Activated T-cell treated with anti-CD3 and anti-CD28 coated beads, Interleukin-2, amount 50 U/mL, for 24 hours (primary cell): ENCODE measurements at places on chromosomes 3 and 15.

DNA sequence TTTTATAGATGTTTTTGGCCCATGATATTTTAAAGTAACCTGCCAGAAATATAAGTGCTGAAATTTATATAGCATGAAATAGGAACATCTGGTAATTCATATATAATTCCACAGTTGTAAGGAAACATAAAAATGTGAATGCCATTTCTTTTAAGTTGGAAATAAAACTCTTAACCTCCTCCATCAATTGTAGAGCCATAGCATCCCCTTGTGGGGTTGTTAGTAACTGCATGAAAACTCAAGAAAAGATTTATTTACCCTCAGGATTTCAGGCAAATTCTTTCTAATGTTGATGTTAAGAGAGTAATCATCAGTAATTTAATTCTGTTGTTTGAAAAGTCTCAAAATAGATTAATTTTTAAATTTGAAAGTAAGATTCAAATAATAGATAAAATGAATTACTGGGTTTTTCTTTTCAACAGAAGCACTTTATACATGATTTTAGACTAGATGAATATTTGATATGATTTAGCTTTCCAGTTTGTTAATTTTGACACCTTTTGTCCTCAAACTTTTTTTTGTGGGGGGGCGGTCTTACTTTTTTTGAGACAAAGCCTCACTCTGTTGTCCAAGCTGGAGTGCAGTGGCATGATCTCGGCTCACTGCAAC lies 74.7 kb downstream of the RASA2 start:
- DNase-seq: no peak

DNA sequence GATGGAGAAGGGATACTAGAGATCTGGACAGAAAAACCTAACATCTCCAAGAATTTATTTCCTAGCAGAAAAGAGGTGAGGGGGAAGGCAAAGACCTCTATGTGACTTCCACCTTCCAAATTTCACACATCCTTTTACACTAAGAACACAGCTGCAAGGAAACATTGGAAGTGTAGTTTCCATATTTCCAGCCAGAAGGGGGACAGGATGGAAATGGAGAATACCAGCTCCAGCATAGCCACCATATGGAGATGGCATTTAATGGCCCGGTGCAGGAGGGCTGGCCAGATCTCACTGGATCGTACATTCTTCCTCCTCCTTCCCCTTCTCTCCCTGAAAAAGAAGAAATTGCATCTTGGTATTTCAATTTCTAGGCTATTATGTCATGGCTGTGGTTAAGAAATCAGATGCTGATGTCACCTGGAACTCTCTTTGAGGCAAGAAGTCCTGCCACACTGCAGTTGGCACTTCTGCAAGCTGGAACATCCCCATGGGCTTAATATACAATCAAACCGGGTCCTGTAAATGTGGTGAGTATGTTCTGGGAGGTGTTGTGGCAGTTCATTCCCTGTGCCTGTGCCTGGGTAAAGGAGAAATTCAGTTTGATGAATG lies 36.9 kb upstream of the TF start:
- DNase-seq: no peak

GRCh38 chr3:39317571-39318169 lies 11.8 kb upstream of the CCR8 start:
- DNase-seq: no peak

DNA sequence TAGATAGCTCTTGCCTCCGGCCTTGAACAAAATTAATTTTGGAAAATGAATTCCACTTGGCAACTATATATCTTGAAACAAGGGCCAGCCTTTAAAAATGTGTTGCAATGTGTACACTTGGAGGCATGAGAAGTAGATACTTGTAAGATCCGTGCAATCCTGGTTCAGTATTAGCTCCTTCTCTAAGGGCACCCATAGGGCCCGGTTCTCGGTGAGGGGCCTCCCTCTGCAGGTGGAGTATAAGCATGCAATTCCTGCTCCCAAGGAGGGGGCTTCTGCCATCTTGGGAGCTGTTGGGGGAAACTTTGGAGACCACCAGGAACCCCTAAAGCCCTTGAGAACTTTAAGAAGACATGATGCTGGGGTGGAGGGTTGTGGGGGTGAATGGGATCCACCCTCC lies 388.7 kb upstream of the RGMA start:
- no peak for DNase-seq

DNA sequence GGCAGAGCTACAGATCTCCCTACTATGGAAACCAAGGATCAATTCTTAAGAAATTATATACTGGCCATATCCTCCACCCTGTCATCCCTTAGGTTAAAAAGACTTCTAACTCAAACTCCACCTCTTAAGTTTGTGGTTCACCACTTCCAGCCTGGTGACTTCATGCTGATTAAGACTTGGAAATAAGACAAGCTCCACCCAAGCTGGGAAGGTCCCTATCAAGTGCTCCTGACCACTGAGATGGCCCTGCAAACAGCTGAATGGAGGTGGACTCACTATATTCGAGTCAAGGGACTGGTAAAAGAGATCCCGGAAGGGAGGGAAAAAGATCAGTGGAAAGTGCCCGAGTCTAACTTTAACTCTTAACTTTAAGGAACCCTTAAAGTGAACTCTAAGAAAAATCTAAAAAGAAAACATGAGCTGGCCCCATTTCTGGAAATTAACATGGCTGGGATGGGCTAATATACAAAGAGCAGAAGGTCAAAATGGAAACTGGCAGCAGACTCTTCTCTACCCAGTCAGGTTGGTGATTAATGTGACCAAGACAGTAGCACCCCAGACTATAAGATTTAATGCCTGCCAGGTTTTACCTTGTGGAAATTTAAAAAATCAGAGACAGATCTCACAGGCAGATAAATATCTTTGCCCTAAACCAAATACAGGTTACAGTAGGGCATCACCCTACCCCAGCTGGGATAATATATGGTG lies 43.9 kb downstream of the PPCDC start:
- no peak for DNase-seq

- DNase-seq: no peak
Observed at GRCh38 chr15:78075490-78076230, 1.9 kb downstream of the TBC1D2B start.

DNA sequence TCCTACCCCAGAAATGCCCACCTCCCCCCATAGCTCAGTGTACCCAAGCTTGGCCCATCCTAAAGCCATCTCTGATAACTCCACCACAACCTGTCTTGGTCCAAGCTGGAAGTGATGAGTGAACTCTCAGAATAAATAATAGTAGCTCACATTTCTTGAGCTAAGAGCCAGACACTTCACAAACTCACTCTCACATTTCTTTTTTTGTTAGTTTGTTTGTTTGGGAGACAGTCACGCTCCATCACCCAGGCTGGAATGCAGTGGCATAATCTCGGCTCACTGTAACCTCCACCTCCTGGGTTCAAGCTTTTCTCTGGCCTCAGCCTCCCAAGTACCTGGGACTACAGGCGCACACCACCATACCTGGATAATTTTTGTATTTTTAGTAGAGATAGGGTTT lies 46.2 kb downstream of the LIPC start:
- no peak for DNase-seq

DNA sequence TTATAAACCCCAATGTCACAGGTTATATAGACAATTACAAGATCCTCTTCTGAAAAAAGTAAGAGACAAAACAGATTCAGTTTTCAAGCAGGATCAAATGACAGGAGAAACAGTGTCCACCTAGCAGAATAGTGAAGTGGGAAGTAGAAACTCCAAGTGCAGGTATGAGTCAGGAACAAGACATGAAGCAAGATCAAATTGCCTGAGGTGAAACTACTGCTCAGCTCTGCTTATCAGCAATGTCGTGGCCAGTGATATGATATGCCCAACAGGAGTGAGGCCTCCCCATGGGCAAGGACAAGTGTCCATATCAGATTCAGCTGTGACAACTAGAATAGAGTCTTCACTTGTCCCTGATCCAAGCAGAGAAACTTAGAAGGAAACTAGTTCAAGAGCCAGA lies 100.0 kb downstream of the ZMAT3 start:
- DNase-seq: no peak

DNA sequence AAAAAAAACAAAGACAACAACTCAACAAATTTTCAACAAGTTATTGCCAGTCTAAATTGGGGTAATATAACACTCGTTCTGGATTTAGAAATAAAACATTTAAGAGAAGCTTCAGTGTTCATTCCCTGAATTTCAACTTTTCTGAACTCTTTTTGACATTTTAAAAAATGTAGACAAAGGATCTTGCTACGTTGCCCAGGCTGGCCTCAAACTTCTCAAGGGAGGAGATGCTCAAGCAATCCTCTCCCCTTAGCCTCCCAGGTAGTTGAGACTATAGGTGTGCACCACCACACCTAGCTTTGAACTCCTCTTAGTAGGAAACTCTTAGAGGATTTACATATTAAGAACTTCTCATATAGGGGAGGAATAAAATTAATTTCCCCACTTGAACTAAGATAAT lies 91.9 kb downstream of the AKAP13 start:
- DNase-seq: no peak

- no peak for DNase-seq
Observed at GRCh38 chr3:132730891-132731580, 8.8 kb upstream of the NPHP3 start.

GRCh38 chr3:42736081-42736480 lies 33.5 kb upstream of the HHATL start:
- no peak for DNase-seq

DNA sequence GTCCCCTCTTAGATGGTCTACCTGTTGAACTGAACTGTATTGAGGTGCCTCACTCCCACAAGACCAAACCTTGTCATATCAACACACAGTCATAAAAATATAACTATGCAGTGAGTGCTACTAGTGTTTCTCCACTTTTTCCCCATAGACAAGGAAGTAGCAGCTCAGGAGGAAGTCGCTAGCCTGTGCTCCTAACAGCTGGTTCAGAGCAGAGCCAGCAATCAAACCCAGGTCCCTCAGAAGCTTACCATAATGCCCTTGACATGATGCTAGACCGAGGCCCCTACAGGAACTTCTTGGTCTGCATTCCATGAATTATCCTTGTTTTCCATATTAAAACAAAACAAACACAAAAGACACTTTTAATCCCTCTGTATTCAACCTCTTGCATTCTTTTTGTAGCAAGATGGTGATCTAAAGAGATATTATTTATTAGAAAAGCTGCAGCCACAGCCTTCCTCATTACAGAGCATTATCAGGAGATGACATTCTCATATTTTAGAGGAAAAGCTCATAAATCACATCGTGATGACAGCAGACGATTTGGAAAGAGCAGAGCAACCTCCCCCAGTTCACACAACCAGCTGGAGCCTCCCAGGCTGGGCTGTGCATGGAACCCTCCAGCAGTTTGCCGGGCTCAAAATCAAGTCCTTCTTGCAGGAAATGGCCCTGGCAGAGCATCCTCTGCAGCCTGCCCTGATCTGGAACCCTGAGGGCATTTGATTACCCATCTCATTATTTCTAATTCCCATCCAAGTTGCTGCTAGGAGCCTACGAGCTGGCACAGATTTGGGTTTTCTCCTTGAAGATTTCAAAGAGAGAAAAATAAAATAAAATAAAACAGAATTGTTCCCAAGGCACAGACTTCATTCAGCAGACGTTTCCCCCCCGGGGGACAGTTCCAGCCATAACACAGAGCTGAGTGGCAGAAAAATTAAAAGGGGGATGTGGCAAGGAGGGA lies 118.8 kb downstream of the SRGAP3 start:
- DNase-seq: no peak

GRCh38 chr3:196749125-196749524 lies 9.5 kb downstream of the PAK2 start:
- DNase-seq: no peak

DNA sequence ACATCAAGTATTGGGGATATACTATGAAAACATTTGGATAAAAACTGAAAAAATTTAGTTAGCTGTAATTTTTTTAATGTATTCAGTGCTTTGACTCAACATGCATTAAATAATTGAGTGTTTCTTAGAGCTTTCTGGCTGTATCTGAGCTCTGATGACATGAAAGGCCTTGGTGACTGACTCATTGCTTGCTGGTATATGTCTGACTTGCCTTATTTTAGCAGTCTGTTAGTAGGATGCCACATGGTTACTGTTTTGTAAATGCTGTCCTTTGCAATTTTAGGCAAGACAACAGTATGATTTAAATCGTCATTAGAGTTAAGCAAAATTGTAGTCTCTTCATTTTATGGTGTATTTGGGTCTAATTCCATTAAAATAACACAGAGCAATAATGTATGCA lies 199.2 kb downstream of the GHSR start:
- DNase-seq: no peak

- DNase-seq: no peak
Observed at GRCh38 chr3:119259821-119260220, 19.1 kb upstream of the B4GALT4 start.

DNA sequence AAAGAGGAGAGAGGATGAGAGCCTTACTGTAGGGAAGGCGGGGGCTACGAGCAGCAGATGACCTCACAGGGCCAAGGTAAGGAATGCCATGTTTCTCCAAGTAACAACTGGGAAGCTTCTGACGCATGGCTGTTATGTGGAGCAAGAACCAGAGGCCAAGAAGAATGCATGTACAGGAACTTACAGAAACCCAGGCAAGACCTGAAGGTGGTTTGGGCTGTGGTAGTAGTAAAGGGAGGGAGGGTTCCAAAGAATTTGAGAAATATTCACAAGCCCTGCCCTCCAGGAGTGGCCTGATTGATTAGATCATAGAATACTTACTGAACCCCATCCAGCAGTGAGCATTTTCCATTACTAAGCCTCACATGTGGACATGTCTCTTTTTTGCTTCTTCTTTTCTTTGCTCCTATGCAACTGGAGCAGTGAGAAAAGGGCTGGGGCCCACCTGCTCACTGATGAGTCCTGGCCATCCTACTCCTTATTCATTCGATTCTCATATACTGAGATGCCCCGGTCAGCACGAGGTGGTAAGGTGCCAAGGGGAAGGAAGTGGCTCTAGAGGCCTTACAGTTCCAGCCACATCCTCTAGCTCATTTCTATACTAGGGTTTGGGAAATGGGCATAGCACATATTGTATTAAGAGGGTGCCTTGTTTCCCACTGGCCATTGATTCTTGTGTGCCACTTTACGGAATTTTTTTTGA lies 8.3 kb upstream of the SLC12A8 start:
- no peak for DNase-seq

- DNase-seq: no peak
Observed at GRCh38 chr15:42332331-42332730, 27.0 kb upstream of the CAPN3 start.

- no peak for DNase-seq
Observed at GRCh38 chr3:111605018-111605417, 9.9 kb upstream of the ZBED2 start.

- no peak for DNase-seq
Observed at GRCh38 chr3:42276141-42277132, 10.5 kb upstream of the CCK start.

DNA sequence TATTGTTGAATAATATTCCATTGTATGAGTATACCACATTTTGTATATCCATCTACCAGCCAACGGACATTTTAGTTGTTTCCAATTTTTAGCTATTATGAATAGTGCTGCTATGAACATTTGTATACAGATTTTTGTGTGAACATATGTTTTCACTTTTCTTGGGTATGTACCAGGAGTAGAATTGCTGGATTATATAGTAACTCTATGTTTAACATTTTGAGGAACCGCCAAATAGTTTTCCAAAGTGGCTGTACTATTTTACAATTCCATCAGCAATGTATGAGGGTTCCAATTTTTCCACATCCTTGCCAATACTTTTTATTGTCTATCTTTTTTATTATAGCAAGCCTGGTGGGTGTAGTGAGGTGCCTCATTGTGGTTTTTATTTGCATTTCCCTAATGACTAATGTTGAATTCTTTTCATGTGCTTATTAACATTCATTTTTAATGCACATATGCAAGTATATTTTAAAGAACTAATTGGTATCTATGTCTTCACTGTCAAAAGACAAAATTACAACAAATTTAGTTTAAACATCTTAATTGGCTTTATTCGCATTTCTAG lies 77.5 kb upstream of the PIAS1 start:
- no peak for DNase-seq

- DNase-seq: no peak
Observed at GRCh38 chr15:27017168-27017809, 46.3 kb downstream of the GABRG3 start.
